AG04449 (cell line): ENCODE measurements at places on chromosomes 13 and 19.
A peak's percentile ranks its signal among the peaks of the same experiment; 100 is the strongest.

DNA sequence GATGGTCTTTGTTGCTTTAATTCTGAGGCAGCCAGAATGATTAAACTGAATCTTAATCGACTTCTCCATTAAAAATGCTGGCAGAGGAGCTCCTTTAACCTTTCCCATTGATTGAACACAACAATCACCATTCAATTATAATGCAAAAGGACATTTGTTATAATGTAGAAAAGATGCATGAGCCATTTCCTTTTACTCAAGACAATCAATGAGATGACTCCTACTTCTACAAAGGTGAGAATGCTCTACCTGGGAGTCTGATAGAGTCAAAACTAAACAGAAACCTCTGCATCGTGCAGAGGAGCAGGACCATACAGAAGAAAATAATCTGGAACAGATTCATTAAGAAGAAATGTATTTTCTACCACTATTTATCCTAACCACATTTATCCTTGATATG lies 253.6 kb upstream of the DACH1 start:
- DNase-seq: no peak

- DNase-seq: no peak
Observed at GRCh38 chr13:51645761-51646670, 61.8 kb downstream of the WDFY2 start.

GRCh38 chr19:5149508-5149907 lies 180.6 kb downstream of the KDM4B start:
- DNase-seq: no peak

DNA sequence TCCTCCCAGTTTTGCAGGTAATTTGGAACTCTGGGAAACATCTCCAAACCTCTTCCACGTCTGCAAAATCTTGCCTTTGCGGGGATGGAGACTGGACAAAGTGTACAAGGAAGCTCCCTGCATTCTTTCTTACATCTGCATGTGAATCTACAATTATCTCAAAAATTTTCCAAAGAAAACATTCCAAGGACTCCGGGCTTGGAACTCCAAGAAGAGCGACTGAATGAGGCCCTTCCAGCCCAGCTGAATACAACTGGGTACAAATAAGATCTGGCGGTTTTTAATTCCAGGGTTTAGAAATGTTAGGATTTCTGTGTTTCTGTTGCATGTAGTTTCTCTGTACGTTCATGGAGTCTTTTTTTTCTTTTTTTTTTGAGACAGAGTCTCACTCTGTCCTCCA lies 28.5 kb downstream of the EXOC3L2 start:
- no peak for DNase-seq

- DNase-seq: no peak
Observed at GRCh38 chr19:55433292-55433691, 9.8 kb downstream of the SHISA7 start.

GRCh38 chr13:109816112-109816807 lies 29.9 kb upstream of the IRS2 start:
- no peak for DNase-seq

DNA sequence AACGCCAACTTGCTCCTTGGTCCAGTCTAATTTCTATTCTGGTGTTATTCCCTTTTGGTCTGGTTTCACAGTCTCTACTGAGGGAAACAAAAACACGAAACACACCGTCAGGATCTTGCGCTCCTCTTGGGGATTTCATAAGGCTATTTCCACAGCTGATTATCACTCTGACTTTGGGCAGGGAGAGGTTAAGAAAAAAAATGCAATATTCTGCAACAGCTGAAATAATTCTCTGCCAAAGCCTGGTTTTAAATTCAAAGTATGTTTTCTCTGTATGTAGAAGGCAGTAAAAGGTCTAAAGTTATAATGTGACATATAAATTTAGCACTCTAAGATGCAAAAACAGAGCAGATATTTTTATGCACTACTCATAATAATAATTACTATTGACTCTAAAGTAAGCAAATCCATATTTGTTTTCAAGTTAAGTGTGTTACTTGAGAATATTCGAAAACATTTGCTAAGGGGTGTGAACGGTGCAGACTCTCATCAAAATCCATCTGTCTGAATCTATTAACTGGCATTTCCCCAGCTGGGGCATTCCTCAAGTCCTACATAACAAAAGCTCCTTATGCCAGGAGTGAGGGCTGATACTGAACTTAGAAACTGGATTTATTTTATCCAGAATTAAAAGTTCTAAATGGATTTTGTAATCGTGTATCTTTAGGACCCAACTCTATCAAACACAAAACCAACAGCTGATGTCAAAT lies 38.4 kb upstream of the STARD13 start:
- DNase-seq: no peak

DNA sequence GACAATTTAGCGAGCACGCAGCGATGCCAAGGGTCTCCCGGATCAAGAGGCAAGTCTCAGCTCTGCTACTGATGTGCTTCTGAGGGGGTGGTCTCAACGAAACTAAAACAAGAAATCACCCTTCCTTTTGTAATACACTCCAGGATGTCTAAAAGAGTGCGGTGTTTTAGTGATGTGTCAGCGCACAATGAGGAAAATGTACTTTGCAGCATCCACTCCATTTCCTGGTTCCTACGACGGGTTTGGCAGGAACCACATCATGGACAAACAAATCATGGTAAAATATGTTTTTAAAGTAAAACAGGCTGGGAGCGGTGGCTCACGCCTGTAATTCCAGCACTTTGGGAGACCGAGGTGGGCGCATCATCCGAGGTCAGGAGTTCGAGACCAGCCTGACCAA lies 154.0 kb upstream of the TSC22D1 start:
- DNase-seq: no peak

DNA sequence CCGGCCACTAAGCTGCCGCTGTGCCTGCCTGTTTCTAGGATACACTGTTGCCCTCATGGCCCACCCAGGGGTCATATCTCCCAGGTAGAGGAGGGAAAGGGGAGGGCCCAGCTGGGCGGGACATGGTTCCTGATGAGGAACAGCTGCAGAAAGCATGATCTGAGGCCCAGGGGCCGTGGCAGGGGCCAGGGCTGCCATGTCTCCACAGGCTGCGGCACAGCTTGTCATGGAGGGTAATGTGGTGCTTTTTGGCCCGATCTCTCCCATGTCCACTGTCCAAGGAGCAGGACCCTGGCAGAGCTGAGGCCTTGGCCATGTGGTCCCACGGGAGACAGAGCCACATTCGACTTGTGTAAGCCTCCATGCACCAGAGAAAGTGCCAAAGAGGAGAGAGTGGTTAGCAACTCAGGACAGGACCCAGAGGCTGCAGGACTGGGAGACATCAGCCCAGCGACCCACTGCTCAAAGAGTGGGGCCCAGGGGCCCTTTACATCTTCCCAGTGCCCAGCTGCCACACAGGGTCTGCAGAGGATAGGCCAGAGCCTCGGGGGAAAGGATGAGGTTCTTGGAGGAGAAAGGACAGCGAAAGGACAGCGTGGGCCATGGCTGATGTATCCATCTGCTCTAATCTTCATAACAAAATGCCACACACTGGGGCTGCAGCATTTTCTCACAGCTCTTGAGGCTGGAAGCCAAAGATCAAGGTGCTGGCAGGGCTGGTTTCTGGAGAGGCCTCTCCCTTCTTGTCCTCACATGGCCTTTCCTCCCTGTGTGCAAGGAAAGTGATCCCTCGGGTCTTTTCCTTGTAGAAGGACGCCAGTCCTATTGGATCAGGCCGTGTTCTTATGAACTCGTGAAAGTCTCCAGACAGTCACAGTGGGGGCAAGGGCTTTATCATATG lies 11.5 kb downstream of the POP4 start:
- no peak for DNase-seq

DNA sequence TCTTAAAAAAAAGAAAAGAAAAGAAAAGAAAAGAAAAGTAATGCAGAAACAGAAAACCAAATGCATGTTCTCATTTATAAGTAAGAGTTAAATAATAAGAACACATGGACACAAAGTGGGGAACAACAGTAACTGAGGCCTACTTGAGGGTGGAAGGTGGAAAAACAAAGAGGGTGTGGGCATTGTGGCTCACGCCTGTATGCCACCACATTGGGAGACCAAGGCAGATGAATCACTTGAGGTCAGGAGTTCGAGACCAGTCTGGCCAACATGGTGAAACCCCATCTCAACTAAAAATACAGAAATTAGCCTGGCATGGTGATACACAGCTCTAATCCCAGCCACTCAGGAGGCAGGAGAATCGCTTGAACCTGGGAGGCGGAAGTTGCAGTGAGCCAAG lies 8.1 kb downstream of the ZNF708 start:
- DNase-seq: no peak

- no peak for DNase-seq
Observed at GRCh38 chr13:40660141-40660664, 6.2 kb downstream of the FOXO1 start.

- DNase-seq: no peak
Observed at GRCh38 chr13:97911311-97912138, 42.0 kb upstream of the IPO5 start.

- no peak for DNase-seq
Observed at GRCh38 chr19:17125062-17125727, 49.6 kb downstream of the MYO9B start.

DNA sequence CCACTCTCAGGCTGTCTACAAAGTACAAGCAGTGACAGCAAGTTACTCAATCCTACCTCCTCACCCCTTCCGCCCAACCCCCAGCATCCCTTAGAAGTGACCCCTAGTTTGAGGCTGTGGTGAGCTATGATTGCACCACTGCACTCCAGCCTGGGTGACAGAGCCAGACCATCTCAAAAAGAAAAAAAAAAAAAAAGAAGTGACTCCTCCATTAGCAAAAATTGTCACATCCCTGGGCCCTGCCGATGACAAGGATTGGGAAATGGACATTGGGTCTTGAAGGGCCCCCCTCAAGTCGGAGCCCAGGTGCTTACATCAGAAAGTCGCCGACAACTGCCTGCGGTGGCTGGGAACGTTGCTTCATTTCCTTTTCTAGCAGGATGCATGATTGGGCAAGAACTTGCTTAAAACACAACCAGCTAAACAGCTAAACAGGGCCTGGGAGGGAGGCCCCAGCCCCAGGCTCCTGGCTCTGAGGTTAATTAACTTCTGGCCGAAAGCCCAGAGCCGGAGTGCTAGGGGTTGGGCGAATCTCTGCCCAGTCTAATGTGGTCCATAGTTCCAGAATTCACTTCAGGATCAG lies 15.3 kb downstream of the RAB3D start:
- peak; percentile 87 for DNase-seq

DNA sequence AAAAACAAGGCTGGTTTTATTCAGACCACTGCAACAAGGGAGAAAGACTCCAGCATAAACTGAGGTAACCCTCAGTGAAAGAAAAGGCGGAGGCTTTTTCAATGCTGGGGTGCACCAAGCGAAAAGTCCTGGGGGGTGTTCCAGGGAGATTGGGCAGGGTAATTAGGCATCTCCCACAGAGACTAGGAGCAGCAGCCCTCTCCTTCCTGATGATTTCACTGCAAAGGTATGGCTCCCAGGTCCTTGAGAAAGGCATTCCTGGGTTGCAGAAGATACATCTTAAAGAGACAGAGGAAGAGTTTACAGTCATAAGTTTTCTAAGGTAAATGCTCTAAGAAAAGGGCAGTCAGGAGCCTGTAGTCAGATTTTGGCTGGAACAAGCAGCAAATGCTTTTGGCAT lies 412.0 kb downstream of the FOXO1 start:
- no peak for DNase-seq

GRCh38 chr19:33963514-33963913 lies 166.8 kb downstream of the KCTD15 start:
- DNase-seq: no peak

GRCh38 chr19:35049456-35049855 lies 7.9 kb downstream of the HPN start:
- no peak for DNase-seq

- DNase-seq: no peak
Observed at GRCh38 chr13:33152389-33152788, 133.2 kb downstream of the STARD13 start.

GRCh38 chr13:97904059-97904458 lies 49.4 kb upstream of the IPO5 start:
- no peak for DNase-seq

DNA sequence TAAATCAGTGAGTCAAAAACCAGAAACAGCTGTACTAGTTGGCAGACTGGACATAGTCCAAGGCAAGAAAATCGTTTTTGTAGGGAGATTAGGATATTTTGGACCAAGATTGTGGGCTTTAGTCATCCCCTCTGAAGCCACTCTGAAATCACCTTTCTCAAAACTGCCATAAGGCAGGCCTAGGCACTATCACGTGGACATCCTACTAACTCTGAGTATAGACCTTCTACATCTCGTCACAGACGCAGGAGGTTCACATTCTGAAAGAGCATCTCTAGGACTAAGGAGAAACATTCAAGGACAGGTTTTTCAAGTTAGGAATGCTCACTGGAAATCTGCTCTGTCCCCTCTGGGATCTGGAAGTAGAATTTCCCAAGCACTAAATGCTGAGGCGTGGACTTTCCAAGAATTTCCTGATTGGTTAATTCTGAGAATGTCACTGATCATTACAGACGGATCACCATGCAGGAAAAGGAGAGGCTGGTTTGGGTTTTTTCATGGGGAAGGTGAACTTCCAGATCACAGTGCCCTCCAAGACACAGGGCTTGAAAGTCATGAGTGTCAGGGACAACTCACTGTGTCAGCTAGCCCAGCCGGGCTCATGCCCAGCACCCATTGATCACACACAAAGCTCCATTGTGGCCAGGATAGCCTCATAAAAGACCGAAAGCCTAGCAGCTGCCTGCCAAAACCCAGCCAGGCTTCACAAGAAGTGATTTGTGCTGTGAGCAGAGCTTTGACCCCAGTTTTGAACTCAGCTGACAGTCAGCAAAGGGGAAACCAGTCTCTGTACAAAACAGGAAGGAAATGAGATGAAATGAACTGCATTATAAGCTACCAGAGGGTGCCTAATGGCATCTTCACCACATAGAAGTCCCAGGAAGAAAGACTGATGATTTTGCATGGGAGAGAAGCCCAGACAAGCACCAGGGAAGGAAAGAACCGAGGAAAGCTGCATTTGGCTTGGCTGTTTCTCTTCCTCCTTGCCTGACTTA lies 2.7 kb upstream of the RUBCNL start:
- no peak for DNase-seq

GRCh38 chr13:36302289-36302688 lies 4.7 kb upstream of the CCDC169 start:
- no peak for DNase-seq

DNA sequence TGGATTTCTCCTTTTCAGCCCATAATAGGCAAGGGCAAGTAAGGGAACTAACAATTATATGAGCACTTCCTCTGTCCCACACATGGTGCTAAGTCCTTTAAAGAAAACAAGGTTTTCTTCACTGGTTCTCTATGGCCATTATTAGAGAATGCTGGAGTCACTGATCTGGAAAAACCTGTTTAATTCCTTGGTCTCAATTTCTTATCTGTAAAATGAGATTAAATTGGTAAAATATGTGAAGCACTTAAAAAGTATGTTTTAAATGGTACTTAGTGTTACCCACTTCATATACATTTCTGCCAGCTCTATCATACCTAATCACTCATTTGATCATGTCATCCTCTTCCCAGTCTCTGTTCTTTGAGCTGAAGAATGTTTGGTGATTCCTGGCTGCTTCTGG lies 39.4 kb downstream of the LRCH1 start:
- DNase-seq: no peak

DNA sequence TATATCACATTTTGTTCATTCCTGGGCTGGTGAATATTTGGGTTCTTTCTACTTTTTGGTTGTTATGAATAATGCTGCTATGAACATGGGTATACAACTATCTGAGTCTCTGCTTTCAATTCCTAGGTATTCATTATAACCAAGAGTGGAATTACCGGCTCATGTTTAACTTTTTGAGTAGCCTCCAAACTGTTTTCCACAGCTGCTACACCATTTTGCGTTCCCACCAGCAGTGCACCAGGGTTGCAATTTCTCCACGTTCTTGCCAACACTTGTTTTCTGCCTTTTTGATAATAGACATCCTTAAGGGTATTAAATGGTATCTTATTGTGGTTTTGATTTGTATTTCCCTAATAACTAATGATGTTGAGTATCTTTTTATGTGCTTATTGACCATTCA lies 16.8 kb downstream of the CDK8 start:
- no peak for DNase-seq
